ENCODE measurements at places on chromosomes 11 and 22. TPM values are rescaled to one million over a fixed set of nuclear protein-coding genes. Genes with fewer than 3 reads are reported as not detected.

Gene SIPA1
- total RNA-seq: 188 TPM

Gene RCOR2
- total RNA-seq: 0.16 TPM

Gene SCGB1D2
- total RNA-seq: not detected

Gene TUB
- 0.09 TPM for total RNA-seq

Gene CALCA
- not detected for total RNA-seq

Gene PDE3B
- total RNA-seq: 92.2 TPM

Gene CD3E
- 535 TPM for total RNA-seq

Gene OR56B1
- 0.28 TPM for total RNA-seq

Gene SLC25A18
- not detected for total RNA-seq

Gene C1QTNF6
- total RNA-seq: 6.7 TPM

Gene MS4A6E
- total RNA-seq: not detected

Gene DCDC1
- not detected for total RNA-seq

Gene MAPK8IP2
- 0.19 TPM for total RNA-seq
